ENCODE measurements at places on chromosomes 2 and 18.

DNA sequence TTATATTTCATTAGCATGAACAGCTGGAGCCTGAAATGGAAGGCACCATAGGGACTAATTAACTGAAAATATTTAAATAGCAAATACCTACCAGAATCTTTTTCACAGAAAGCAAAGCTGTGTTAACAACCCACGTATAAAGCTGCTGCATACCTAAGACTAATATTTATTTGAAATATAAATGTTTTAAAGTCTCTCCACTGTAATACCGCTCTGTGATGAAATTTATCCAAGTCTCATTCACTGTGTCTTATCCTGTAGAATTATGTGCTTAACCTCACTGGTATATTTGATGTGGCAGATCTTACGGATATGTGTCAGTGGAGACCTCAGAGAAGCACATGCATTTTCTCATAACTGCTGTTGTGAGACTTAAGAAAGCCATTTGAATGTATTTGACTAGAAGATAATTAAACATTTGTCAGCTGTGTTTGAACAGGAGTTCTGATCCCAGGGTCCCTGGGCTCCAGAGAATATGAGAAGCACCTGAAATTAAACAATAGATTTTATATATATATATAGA, 373.3 kb downstream of the ZNF804A start:
- H3K4me1 ChIP-seq: no peaks in the 10 kb centered on the region
- no peak for DNase-seq
- no peak overlapping the region for H3K4me3 ChIP-seq
- H3K27ac ChIP-seq: no peak overlapping the region
- no peaks in the 10 kb centered on the region for H3K27me3 ChIP-seq

DNA sequence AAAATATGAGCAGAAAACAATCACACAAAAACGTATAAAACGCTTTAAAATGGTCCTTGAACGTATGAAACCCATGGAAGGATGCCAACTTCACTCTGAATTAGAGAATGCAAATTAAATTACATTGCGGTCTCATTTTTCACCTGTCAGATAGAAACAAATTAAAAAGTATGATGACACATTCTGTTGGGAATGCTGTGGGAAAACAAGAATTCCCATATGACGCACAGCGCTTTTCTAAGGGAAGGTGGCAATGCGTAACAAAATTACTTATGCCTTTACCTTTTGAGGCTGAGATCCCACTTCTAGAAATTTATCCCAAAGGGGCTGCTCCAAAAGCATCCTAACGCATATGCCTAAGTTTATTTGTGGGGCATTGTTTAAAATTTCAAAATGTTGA, 3.8 kb upstream of the RPS7 start:
- no peak overlapping the region for H3K27ac ChIP-seq
- peaks cover 5% of the 10 kb centered on the region for H3K36me3 ChIP-seq

DNA sequence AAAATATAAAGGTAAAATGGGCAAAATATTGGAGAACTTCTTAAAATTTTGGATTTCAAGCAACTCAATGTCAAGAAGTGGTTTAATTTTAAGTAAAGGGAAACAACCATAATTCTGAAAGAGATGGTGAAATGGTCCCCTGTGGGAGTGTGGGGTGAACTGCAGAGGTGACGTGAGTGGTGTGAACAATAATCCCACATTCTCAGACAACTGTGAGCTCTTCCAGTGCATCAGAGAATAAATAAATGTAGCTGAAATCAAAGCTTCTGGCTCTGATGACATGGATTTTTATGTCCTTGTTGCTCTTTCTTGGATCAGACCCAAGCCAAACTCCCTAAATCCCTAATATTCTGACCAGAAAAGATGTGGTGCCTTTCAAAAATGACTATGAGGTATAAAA, 672.7 kb downstream of the ZEB2 start:
- H3K36me3 ChIP-seq: no peaks in the 10 kb centered on the region
- H3K4me1 ChIP-seq: no peaks in the 10 kb centered on the region
- no peak overlapping the region for H3K4me3 ChIP-seq
- DNase-seq: no peak

DNA sequence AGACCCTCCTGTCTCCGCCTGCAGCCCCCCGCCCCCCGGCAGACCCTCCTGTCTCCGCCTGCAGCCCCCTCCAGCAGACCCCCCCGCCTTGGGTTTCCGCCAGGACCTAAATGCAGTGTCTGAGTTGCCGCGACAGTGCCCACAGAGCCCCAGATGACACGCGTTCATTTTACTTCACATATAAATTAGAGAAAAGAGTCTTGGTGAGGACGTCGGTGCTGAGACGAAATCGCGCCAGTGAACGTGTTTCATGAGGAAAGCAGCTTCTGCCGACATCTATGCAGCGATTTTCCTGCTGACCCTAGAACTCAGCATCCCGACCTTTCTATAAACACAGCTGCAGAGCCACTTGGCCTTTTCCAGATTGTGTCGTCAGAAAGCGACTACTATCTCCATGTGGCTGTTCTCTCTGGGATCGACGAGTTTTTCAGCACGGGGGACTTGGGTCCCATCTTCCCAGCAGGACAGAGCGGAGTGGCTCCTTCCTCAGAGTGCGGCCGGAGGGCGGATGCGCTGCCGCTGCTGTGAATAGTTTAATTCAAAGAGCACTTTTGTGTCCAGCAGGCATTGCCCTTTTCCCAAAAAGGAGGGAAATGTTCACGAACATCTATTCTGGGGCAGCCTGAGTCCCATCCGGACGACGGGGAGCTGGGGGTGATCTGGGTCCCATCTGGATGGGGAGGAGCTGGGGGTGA, 136.7 kb downstream of the NFATC1 start:
- H3K4me1 ChIP-seq: peaks cover 6% of the 10 kb centered on the region
- peaks cover 25% of the 10 kb centered on the region for H3K36me3 ChIP-seq
- no peak overlapping the region for H3K27ac ChIP-seq

DNA sequence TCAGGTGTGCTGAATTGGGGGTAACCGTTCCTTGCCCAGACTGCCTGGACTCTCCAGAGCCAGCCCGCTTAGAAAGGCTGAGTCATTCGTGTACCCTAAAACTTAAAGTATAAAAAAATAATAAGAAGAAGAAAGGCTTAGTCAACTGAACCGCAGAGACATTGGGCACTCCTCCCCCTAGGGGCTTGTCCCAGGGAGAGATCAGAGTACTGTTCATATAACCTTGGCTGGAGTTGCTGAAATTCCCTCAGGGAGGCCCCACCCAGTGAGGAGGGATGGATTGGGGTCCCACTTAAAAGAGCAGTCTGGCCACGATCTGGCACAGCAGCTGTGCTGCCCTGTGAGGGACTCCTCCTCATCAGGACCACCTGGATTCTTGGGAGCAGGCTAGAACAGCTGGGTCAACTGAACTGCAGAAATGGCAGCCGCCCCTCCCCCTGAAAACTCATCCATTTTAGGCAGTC, 37.2 kb downstream of the ANKRD12 start:
- peaks cover 11% of the 10 kb centered on the region for H3K36me3 ChIP-seq
- no peaks in the 10 kb centered on the region for H3K27me3 ChIP-seq
- H3K4me1 ChIP-seq: peaks cover 3% of the 10 kb centered on the region
- no peak overlapping the region for H3K27ac ChIP-seq

DNA sequence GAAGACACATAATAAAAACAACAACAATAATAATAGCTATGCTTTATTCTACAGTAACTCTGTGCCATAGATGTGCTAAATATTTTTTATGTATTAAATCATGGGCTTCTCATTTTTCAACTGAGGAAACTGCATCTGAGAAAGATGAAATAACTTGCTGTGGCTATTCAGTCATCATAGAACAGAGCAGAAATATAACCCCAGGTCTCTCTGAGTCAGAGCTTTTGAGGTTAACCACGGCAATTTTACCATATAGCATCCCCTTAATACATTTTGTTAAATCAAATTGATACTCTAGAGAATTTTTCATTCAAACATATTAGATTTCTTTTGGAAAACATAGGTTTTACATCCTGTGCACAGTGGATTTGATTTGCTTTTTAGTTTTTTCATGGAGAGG, 586.6 kb upstream of the KLHL29 start:
- no peak overlapping the region for H3K4me3 ChIP-seq
- H3K27me3 ChIP-seq: peaks cover 3% of the 10 kb centered on the region
- H3K4me1 ChIP-seq: peaks cover 11% of the 10 kb centered on the region
- no peak for DNase-seq
- H3K27ac ChIP-seq: no peak overlapping the region

DNA sequence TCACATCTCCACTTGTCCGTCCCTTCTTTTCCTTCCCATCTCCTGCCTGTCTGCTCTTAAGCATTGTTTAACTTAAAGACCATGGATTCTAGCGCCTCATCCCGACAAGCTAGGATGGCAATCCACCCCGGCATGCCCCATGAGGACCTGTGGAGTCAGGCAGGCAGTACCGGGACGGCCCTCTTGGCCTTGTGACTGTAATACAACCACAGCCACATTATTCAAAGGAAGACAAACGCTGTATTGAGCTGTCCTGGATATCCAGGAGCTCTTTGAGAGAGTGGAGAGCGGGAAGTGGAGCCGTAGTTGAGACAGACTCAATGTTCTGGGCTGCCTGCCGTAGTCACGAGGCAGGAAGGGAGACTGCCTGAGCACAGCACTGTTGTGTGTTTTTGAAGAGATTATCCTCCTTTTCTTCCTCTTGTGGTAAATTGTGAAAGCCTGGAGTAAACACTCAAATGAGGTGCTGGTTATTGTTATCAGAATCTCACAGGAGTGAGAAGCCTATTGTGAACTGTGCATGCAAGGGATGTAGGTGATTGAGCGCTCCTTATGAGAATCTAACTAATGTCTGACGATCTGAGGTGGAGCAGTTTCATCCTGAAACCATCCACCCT, 929.8 kb upstream of the CNTNAP5 start:
- peaks cover 18% of the 10 kb centered on the region for H3K4me1 ChIP-seq
- no peak overlapping the region for H3K4me3 ChIP-seq
- H3K27me3 ChIP-seq: no peaks in the 10 kb centered on the region

Measured in endothelial cell (in vitro differentiated cells).